Cortex of kidney (tissue), 1 donor: ENCODE measurements at places on chromosomes 3 and 15.

- no peak for DNase-seq
Measured at GRCh38 chr15:89767411-89767915, 8.7 kb upstream of the MESP2 start.

- DNase-seq, result no peak
Measured at GRCh38 chr3:20064796-20065564, 24.7 kb downstream of the KAT2B start.

- no peak for DNase-seq
Measured at GRCh38 chr3:55750525-55750924, 263.4 kb upstream of the WNT5A start.

GRCh38 chr15:70266412-70267121, 168.8 kb upstream of the TLE3 start:
- no peak for DNase-seq

GRCh38 chr15:70098153-70098460, 390 bp upstream of the TLE3 start:
- no peak for DNase-seq

GRCh38 chr3:63128380-63128779, 149.7 kb upstream of the SYNPR start:
- DNase-seq, result no peak

GRCh38 chr15:77853008-77853328, 220.3 kb upstream of the LINGO1 start:
- DNase-seq, result no peak

DNA sequence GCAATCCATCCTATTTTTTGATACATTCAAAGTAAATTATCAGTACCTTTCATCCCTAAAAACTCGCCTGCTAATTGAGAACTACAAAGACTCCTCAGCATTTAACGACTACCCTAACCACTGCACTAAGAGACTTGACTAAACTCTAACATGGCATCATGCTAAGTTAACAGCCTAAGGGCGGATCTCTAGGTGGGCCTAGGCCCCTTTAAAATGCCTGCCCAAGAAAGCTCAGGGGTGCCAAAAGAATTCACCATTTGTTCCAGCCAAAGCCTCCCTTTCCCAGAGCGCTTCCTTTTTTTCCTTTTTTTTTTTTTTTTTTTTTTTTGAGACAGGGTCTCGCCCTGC, 568 bp upstream of the NEK4 start:
- DNase-seq, result no peak

DNA sequence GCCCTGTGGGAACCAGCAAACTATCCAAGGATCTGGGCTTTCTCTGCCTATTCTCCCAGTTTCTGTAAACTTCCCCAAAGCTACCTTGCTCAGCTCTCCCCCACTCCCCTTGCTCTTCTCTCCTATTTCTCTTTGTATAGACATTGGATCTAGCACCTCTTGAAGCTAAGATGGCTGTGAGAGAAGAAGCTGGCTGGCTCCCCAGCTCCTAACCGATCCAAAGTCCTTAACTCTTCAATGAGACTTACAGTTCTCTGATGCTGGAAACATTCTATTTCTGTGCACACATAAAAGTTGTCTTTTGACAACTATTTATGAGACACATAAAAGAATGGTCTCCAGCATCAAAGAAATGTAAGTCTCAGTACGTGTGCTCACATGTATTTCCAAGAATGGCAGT, 70.6 kb upstream of the C3orf80 start:
- no peak for DNase-seq

GRCh38 chr3:181710345-181711291, 1.1 kb upstream of the SOX2 start:
- DNase-seq, result no peak

DNA sequence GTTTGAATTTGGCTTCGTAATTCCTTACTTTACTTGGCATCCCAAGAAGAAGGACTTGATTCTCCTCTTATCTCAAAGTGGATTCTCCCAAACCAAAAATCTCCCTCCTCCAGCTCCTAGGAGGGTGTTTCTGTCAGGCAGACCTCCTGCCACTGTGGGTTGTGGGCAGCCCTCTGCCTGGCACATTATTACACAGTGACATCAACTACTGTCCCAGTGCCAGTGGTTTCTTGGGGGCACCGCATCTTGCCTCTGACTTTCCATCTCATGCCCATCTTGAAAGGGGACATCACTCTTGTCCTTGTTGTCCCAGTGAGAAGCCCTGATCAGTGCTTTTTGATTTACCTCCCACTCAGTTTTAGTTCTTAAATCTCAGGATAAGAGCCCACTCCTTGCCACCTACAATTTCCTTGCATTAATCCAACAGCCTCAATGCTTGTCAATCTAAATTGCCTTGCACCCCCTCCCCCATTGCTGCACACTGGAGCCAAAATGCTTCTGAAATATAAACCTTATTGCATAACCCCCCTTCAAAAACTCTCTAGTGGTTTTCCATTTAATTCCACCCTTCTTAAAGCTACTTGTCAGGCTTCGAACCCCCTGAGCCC, 81.0 kb downstream of the TRAK1 start:
- DNase-seq, result no peak

- no peak for DNase-seq
Measured at GRCh38 chr3:69058180-69058946, 6.2 kb upstream of the TMF1 start.

DNA sequence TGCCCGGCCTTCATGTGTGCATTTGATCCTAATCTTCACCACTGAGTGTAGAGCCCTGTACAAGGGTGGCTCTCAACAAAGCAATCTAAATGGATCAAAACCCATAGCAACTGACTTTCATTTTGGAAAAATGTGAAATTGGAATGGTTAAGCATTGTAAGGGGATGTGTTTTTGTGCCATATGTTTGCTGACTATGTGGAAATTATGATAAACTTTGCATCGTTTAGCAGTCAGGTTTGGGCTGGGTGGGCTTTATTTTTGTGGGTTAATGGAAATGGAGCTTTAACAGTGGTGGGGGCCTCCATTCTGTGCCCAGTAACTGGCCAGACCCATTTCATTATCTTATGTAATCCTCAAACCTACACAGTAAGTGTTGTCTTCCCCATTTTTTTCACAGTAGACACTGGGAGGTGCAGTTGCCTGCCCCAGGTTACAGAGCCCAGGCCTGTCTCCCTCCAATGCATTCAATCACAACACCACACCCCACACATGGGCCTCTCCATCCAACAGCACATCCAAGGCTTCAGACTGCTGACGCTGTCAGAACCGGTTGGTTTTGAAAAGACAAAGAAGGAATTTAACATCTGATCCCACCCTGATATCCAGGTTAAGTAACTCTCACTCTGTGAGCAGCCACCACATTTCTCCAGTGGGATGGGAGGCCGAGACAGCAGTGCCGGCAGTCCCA, 136.3 kb upstream of the ABHD17C start:
- DNase-seq, result no peak

DNA sequence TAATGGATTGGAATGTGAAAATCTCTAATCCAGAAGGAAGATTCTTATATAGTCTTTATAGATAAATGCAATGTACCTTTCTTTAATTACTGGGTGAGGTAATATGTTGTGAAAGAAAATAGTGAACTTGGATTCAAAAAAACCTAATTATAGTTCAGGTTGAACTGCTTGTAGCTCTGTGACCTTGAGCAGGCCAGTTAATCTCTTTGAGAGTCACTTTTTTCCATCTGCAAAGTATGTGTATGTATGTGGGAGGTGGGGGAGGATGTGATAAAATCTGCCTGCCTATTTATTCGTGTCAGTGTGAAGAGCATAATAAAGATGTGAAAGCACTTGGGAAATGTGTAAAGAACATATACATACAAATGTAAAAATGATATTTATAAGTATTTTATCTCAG, 34.4 kb downstream of the GLCE start:
- no peak for DNase-seq

DNA sequence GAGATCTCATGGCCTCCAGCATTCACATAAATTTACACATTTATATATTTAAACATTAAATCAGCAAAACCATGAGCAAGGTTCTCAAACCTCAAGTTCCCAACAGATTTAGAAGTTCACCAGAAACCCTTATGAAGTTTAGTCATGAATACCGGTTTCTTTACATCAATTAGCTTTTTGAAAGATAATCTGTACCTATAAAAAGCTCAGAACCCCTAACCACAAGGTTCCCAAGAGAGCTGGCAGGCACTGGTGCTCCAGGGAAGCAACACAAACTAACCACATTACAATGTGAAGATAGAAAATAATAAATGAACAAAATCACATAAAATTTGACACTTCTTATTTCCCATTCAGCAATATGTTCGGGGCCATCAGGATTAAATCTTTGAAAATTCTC, 150.9 kb downstream of the FBN1 start:
- DNase-seq, result no peak

DNA sequence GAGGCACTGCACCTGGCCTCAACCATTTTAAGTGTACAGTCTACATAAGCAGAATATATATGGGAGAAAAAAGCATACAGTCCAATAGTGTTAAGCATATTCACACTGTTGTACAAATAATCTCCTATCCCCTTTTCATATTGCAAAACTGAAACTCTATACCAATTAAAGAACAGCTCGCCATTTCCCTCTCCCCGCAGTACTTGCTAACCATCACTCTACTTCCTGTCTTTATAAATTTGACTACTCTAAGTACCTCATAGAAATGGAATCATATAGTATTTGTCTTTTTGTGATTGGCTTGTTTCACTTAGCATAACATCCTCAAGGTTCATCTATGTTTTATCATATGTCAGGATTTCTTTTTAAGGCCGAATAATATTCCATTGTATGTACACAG, 21.6 kb upstream of the TASOR start:
- DNase-seq, result no peak

DNA sequence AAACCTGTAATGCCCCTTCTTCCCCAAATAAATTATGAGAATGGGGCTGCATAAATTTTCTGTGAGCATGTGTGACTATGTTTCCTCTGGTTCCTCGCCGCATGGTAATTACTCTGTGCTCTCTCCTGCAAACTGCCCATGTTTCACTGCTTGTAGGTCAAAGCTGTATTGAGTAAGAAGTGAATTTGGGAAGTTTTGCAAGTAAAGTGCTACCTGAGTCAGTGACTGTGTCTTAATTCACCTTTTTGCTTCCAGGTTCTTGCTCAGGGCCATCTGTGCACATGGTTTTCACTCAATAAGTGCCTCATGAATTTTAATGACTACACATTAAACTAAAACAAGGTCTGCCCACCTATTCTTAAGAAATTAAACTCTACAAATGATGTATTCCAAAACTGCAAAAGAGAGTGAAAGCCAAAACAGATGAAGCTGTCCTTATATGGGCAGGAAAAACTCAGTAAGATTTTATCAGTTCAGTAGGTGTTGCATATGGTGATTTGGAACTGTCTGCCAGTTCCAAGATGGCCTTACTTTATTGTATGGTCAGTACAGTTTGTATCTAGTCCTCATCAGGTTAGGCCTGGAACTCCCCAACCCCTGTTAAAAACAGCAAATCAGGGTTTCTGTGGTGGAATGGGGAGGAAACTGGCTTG, 100.0 kb downstream of the LPP start:
- no peak for DNase-seq

GRCh38 chr15:84656972-84657371, 1.0 kb downstream of the NMB start:
- no peak for DNase-seq

DNA sequence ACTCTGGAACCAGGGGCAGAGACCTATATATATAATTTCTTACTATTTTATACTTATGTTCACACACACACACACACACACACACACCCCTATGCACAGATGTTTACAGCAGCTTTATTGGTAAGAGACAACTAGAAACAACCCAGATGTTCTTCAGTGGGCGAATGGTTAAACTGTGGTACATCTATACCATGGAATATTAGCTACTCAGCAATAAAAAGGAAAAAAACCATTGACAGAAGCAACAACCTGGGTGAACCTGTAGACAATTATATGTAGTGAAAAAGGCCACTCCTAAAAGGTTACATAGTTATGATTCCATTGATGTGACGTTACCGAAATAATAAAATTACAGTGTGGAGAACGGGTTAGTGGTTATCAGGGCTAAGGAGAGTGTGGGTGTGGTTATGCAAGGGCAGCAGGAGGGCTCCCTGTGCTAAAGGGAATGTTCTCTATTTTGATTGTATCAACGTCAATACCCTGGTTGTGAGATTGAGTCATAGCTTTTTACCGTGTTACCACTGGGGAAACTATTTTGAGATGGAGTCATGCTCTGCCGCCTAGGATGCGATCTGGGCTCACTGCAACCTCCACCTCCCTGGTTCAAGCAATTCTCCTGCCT, 85.5 kb downstream of the FLNB start:
- DNase-seq, result no peak

DNA sequence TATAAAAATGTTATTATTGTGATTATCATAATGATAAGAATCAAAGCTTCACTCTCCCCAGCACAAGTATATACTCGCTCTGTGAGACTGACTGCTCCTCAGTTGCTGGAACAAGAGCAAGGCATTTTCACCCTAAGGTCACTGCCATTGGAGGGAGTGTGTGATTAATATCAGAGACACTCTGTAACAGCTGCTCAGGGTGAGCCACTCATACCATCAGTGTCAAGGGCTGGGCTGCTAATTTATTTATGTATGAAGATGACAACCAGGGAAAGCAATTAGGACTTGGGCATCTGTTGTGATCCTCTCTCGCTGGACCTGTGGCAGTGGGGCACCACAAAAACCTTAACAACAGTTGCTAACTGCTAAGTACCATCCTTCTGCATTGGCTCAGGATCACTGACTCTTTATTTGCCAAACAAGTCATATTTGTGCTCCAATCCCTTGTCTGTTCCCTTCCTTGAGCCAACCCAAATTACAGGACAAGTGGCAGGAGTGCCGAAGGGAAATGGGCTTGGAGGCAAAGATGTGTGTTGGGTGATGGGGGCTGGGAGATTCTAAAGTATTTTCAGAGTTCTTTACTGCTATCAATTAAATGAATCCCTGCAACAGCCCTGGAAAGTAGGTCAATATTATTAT, 297.5 kb upstream of the STT3B start:
- no peak for DNase-seq

DNA sequence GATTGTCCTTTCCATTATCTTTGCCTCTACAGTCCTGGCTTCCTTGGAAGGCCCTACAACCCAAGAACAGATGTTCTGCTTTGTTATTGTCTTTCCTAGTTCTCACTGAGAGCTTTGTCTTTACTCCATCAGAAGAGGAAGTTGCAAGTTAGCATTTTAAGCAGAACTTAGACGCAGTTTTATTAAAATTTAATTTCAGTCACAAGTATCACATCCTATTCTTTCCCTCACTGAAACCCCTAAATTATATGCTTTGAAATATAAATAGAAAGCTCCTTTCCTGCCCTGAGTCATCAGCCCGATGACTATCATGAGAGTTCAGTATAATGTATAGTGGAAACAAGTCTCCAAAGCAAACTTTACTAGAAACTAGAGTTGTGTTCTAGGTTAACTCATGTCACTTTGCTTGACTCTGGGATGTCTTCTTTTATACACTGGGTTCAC, 291.2 kb upstream of the RBMS3 start:
- DNase-seq, result no peak

DNA sequence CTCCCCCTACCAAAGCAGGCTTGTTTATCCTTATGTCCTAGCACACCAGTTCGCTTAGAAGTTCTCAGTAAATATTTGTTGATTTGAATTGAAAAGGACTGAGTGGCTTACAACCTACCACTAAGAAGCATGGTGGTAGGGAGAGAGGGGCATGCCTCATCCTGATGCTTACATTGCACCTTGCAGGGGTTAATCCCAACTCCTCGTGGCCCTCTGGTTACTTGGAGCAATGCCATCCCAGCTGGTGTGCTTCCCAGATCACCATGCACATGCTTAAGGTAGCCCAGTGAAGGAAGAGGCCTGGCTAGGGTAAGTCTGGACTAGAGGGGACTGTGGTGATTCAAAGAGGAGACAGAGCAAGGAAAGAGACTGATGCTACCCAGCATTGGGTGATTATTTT, 253.3 kb downstream of the CLSTN2 start:
- DNase-seq, result no peak
